Urinary bladder (tissue), 4 donors: ENCODE measurements at places on chromosomes 6 and 20. TPM values are rescaled to one million over a fixed set of nuclear protein-coding genes. Genes with fewer than 3 reads are reported as not detected.

MTFR2 gene
- 1.6 TPM for total RNA-seq

SLC16A10 gene
- total RNA-seq = 5.4 TPM

- no peak for DNase-seq
Observed at GRCh38 chr6:78829407-78829806, 37.9 kb upstream of the IRAK1BP1 start.

PAK5 gene
- 0.48 TPM for total RNA-seq

DNA sequence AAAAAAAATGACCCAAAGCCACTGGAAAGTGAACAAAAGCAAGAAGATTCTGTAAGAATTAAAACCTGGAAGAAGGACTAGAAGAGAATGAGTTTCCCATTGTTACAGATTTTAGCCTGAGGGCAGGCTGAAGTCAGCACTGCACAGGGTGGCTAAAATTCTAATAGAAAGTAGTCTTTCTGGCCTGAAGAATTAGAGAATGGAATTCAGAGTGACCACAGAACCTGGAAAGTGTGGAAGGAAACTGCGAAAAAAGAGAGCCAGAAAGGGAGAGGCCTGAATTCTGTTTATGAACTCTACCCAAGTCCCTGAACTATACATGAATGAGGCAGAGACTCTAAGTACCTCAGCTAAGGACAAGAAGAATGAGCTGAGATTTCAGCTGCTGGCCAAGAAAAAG lies 38.9 kb upstream of the FILIP1 start:
- DNase-seq = no peak

- no peak for DNase-seq
Observed at GRCh38 chr20:48843057-48843806, 15.4 kb upstream of the PREX1 start.

- DNase-seq = no peak
Observed at GRCh38 chr6:21402368-21402767, 191.2 kb upstream of the SOX4 start.

DNA sequence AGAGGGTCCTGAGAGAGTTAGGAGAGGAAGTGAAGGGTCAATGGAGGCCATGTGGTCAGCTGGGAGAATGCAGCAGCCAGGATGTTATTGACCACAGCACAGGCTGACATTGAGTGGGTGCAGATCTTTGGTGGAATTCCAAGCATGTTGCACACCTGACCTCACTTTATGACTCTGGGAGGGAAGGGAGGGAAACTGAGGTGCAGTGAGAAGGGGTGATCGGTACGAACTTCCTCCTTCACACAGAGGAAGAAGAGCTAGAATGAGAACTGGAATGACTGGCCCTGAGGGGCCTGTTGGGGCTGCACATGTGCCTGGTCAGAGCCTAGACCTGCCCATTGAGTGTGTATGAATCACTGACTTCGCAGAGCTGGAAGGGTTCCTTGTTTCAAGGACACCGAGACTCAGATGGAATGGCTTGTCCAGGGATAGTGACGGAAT lies 9.8 kb downstream of the FAM83D start:
- no peak for DNase-seq

- DNase-seq = no peak
Observed at GRCh38 chr6:159805440-159806020, 5.5 kb downstream of the PNLDC1 start.

SLC44A4 gene
- 3.3 TPM for total RNA-seq

DNA sequence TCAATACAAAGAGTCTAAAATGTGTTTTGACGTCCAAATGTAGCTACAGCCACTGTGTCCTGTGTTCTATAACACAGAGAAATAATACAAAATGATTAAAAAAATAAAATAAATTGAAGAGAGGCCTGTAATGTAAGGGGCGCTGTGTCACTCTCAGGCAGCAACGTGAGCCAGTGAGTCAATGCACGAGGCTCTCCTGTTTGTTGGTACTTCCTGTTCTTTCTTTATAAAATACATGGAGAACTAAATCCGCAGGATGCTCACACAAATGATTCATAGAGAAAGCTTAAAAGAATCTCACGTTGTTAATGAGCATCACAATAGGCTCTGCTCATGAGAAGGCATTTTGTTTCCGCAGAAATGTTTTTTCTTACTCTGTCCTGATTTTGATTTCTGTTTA lies 635.0 kb upstream of the AGPAT4 start:
- no peak for DNase-seq

- DNase-seq = peak; percentile 51
Observed at GRCh38 chr20:57167971-57168701, 98.3 kb downstream of the BMP7 start.

DNA sequence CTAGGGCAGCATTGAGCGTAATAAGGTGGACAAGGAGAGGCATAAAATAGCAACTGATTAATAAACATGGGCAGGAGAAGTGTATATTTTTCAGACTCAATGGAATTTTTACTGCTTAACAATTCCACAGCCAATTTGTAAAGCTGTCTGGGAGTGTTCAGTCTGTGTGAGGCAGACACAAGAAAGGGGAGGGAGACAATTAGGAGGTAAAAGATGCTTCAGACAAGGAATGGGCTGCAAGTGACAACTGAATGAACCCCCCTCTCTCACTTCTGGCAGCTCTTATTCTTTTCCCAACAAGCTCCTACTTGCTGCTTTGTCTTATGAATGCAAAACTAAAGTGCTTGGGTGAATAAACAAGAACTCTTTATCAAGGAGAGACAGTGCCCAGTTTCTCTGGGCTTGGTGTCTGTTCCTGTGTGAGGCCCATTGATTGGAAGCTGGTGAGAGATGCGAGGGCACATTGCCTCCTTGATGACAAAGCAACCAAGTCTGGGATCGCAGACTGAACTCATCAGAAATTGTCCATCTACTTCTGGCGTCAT lies 575.3 kb downstream of the RNF144B start:
- no peak for DNase-seq

TGM3 gene
- not detected for total RNA-seq

DNA sequence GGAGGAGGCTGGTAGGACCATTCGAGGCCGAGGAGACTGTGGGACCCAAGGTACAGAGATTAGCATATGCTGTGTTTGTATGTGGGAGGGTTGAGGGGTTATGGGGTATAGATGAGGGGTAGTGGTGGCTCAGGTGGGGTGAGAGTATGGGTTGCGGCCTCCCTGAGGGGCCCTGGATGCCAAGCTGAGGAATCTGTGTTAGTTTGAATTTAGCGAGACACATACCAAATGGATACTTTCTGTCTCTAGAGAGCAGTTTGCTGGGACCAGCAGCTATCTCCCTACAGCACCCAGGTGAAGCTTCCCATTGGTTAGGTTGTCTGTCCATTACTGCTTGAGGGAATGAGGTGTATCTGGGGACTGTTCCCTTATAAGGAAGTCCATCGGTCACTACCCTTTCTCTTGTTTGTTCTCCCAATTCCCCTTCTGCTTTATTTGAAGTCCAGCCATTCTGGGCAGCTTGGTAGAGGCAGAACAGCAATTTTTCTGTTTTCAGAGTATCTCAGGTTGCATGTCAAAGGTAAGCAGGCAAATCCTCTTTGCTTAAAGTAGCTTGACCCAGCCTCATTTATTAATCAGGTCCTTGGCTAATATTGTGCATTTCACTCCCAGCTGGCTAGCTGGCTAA lies 15.2 kb downstream of the CHMP4B start:
- DNase-seq = no peak

GRCh38 chr20:6502219-6502618 lies 265.3 kb upstream of the BMP2 start:
- no peak for DNase-seq

DNA sequence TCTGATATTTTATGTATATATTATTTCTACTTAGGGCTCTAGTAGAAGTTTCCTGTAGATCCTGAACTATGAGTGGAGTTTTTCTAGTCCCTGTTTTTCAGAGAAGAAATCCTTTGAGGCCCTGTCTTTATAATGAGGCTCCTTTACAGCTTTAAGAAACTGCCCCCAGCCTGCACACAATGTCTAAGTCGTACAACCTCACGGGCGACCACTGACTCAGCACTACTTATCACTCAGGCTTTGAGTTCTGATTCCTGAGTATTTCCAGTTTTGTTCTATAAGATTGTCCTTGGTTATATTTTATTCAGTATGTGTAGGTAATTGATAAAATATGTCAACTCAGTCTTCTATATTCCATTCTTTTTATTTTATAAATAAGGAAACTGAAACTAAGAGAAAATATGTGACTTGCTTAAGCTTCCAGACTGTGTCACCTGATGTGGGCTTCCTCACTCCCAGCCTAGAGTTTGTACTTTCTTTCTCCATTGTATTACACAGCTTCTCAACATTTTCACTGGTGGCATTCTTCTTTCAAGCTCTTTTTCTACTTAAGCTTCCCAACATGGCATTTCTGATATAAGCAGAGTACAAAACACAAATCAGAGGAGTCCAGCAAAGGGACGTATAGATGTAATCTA lies 167.0 kb downstream of the TBX18 start:
- DNase-seq = no peak

DNA sequence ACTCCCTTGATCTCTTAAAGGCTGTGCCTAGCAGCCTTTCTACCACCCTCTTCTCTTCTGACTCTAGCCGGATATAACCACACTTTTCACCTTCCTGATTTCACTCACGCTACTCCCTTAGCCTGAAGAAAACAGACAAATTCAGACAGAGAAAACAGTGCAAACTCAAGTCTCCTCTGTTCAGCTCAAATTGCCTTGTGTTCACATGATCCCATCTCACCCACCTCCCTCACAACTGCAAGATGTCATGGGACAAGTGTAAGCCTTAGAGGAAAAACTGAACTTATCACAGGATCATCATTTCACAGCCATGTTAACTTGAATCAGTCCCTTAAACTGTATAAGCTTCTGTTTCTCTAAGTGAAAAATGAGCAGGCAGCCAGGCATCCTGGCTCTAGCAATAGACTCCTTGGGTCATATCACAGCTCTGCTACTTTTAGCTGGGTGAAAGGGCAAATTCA lies 66.5 kb upstream of the TENT5A start:
- no peak for DNase-seq

DNA sequence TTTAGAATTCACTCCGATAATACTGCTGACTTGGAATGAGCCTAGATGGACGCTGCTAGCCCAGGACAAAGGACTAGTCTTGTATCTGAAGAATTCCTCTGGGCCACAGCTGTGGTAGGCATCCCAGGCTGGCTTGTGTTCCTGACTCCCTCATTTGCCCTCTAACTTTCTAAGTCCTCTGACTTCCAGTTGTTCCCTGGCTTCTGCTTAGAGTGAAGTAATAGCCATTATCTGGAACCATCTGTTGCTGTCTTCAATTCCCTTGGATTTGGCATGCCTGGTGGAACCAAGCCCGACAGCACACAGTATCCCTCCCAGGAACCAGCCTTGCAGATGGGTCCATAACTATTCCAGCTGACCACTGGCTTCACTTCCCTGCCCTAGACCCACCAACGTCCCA lies 376.0 kb downstream of the SYNE1 start:
- DNase-seq = no peak

DNA sequence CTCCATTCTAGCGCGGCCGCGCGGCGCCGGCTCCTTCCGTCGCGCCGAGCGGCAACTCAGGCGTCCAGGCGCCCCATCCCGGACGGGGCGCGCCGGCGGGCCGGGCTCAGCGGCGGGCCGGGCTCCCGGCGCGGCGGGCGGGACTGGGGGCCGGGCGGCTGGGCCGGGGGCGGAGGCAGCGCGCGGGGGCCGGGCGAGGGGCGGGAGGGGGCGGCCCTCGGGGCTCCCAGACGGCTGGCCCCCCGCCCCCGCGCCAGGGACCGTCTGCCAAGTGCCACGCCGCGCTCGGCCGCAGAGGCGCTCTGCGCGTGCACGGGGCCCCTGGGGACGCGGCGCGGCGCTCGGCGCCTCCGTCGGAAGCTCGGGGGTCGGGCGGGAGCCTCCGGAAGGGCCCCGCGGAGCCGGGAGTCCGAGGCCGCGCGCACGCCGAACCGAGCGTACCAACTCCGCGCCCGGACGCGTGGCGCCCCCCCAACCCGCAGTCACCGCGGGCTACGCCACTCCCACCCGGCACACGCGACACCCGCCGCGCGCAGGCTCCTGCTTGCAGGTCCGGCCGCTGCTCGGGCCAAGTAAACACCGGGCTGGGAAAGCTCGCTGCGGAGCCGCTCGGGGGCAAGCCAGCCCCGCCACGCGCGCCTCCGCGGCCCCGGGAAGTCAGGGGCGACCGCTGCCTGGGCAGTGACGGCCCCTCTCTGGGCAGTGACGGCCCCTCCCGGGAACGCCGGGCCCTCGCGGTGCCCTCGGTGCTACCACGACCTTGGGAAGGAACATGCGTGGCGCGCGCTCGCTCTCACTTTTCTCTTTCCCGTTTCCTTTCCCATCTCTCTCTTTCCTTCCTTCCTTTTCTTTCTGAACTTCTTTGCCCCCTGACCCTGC lies at the start of gene PREX1:
Gene PREX1, minus strand, starts transcription at position 145 of the 879 bp plus-strand sequence. Its CDS starts 139 bp downstream, at position 6.
- DNase-seq = no peak

PHACTR3 gene
- total RNA-seq = 2.7 TPM

GRCh38 chr20:53706466-53707370 lies 113.1 kb upstream of the ZNF217 start:
- DNase-seq = no peak

GRCh38 chr6:109397020-109397419 lies 14.8 kb upstream of the CD164 start:
- no peak for DNase-seq

DNA sequence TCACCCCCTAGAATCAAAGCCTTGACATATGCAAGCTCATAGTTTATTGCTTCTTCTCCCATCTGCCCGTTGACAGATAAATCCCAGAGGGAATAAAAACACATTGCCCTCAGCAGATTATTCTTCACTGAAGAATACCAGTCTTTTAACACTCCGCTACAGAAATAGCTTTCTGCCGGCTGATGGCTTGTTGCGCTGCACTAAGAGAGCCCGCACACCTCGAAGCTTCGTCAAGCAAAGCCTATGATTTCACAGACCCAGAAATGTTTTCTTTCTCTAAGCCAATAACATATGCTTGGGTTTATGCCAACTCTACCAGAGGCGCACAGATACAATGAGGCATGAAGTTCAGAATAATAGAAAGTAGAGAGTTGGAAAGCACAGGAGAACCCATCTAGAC lies 208.9 kb upstream of the FOXQ1 start:
- DNase-seq = no peak

DNA sequence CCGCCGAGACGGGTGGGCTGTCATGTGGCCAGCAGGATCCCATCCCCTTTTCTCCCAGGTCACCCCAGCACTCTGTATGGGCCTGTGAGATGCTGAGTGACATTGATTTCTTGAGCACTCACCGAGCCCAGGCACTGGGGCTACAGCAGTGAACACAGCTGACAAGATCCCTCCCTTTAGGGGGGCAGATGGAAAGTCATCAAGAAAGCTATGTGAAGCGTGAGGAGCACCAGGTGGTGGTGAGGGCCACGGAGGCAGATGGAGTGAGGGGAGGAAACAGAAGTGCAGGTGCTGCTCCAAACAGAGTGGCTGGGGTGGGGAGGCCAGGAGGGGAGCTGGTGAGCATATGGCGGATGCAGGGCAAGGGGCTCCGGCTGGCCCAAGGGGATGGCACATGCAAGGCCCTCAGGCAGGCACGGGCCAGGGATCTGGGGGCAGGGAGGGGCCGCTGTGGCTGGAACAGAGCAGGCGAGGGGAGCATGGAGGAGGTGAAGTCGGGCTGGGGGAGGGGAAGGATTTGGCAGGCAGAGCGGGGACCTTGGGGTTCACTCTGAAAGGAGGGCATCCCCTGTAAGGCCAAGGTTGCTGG lies 184.0 kb downstream of the BMP7 start:
- DNase-seq = no peak
